Vagina (tissue), 2 donors: ENCODE measurements at places on chromosomes 1 and 21.

- DNase-seq = no peak
Observed at GRCh38 chr1:18651713-18652112, 21.1 kb downstream of the PAX7 start.

GRCh38 chr1:207073906-207074820 is 14.5 kb upstream of the C4BPB start:
- DNase-seq = no peak

DNA sequence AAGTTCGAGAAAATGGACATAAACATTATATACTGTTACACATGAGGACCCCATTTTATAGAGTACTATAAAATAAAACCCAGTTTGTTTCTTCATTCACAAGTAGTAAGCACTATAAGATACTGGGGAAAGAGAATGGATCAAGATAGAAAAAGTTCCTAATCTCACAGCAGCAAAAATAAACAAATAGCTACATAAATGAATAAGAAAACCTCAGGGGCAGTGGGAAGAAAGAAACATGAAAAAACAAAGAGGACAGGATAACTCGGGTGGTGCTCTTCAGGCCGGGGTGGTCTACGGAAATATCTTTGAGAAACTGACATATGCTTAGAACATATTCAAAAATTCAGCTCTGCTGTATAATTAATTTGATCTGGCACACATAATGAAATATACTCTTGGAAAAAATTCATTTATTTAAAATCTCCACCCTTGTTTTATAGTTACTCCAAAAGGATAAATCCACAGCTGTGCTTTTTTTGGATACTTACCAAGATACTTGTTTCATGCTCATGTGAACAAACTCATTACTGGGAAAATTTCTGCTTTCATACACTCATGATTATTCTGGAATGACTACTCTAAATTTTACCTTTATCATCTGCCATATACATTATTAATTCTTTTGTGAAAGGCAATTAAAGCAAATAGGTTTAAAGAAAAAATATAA is 20.0 kb downstream of the CEP170 start:
- no peak for DNase-seq

- DNase-seq = no peak
Observed at GRCh38 chr1:36156329-36157114, 562 bp downstream of the MAP7D1 start.

DNA sequence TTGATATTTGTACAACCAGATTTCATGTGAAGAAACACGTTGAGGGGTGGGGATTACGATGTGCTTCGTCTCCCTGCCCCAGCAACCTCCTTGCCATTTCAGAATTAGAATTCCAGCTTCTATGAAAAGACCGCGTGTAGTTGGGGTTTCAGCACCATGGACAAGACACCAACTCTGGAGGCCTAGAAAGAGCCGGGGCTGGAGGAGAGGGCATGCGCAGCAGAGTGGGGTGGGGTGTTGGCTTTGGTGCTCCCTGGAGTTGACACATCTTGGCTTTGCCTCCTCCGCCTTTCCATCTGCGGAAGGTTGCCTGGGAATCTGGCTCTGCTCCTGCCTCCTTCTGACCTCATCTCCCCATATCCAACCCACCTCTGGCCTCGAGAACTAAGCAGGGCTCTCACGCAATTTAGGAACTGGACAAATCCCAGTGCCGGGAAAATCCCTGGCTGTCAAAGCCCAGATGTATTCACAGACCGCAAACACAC is 11.8 kb downstream of the HTR6 start:
- DNase-seq = no peak

- DNase-seq = no peak
Observed at GRCh38 chr1:161768986-161769672, 3.0 kb downstream of the ATF6 start.

DNA sequence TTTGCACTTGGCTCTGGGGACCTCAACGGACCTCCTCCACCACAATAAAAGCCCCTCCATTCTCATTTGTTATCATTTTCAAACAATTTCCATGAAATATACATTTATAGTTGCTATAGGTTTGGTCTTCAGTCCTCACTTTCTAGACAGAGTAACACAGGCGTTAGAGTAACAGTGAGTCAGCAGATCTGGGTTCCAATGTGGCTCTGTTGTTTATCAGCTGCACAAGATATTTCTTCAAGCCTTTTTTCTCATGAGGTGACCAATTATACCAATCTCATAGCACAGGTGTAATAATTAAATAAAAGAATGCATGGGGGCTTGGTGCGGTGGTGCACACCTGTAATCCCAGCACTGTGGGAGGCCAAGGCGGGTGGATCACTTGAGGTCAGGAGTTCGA is 32.8 kb upstream of the PSMB2 start:
- DNase-seq = no peak

DNA sequence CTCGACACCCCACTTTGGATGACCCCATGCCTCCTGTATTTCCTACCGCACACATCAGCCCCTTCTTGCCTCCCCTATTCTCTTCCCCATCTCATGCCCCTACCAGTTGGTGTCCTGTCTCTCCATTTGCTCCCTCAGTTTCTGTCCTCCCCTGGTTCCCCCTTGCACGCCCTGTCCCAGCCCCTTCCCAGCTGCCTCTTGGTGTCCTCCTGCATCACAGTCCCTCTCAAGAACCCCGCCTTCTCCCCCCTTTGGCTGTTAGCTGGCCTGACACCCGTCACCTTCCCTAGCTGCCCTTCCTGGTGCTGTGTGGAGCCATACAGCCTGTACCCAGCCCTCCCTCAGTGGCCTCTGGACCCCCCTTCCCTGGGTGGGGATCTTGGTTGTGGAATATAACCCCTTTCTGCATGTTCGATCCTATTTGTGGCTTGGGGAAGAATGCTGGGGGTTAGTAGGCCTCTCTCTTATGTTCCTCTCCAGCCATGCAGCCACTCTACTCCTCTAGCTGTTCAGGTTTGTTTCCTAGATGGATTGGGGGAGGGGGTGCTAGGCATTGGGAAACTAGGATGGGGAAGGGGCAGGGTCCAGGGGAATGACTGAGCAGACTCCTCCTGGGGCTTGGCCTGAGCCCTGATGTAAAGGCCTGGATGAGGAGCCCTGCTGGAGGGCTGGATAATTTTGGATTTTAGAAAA is 41.4 kb upstream of the NFASC start:
- no peak for DNase-seq

DNA sequence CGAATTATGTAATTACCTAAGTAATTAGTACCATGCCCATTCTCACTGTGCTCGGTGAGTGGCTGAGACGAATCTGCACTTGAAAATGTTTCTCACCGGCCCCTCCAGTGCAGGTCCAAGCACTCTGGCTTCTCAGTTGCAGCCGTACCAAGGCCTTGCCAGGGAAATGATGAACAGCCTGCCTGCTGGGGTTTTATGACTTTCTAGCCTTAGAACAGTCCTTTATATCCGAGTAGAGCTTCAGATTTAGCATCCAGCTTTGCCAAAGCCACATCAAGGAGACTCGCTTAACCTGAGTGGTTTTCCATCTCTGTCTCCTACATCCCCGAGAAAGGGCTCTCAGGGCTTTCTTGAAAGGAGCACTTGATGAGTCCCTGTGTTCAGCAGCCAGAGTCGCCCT is 83.4 kb downstream of the GREM2 start:
- DNase-seq = no peak

- DNase-seq = peak; percentile 64
Observed at GRCh38 chr1:94553323-94553730, 11.8 kb upstream of the F3 start.

- no peak for DNase-seq
Observed at GRCh38 chr1:161159913-161160243, 578 bp downstream of the USP21 start.

DNA sequence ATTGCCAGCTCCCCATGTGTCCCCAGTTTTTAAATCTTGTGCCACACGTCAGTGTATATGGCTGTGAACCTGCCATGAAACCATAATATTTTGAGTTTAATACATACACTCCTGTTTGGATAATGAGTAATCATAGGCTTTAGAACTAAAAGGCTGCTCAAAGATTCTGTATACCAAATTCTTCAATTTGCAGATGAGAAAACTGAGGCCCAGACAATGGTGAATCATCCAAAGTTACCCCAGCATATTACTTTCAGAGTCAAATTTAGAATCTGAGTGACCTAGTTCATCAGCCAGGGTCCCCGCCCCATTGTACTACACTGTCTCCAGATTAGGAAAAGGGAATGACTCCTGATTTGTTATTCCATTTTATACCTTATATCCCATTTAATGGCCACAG is 224.6 kb downstream of the FGGY start:
- DNase-seq = no peak

DNA sequence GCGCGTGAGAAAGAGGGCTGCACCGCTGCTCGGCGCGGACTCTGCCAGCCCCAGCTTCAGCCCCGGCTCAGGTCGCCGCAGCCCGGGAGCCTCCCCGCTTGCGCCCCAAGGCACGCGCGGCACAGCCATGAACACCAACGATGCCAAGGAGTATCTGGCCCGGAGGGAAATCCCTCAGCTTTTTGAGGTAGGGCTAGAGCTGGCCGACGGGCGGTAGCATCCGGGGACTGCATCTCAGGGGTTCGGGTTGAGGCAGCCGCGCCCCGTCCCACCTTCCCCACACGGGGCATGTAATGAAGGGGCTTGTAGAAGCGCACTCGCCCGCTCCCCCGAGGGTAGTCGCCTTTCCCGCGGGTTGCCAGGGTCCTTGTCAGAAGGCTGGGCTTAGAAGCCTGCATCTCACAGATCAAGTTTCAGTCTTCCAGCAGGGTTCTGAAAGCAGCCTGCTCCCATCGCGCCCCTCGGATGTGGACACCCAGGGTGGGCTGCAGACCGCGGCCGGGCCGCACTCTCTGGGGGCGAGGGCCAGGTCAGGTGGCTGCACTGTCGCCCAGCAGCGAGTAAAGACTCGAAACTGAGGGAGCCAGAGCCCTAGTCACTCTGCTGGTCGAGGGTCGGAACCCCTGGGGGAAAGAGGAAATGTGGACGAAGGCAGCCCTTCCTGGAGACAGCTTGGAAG is 507 bp downstream of the AK5 start:
- no peak for DNase-seq

DNA sequence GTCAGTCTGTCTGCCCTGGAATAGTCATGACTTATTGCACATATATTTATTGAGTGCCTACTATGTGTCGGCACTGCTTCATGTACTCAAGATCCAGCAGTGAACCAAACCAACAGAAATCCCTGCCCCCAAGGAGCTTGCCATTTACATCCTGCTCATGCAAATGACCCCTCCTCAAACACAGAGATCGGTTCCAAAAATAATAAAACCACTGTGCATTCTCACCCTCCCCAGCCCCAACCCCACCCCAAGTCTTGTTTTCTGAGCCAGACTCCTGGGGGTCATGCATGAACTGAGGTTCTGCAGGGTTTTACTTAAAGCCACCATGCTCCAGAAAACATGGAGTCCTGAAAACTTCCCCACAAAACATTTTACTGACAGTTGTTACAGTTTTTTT is 61.9 kb downstream of the KIAA0040 start:
- no peak for DNase-seq

GRCh38 chr1:76625886-76626678 is 241.2 kb upstream of the ST6GALNAC5 start:
- DNase-seq = no peak

DNA sequence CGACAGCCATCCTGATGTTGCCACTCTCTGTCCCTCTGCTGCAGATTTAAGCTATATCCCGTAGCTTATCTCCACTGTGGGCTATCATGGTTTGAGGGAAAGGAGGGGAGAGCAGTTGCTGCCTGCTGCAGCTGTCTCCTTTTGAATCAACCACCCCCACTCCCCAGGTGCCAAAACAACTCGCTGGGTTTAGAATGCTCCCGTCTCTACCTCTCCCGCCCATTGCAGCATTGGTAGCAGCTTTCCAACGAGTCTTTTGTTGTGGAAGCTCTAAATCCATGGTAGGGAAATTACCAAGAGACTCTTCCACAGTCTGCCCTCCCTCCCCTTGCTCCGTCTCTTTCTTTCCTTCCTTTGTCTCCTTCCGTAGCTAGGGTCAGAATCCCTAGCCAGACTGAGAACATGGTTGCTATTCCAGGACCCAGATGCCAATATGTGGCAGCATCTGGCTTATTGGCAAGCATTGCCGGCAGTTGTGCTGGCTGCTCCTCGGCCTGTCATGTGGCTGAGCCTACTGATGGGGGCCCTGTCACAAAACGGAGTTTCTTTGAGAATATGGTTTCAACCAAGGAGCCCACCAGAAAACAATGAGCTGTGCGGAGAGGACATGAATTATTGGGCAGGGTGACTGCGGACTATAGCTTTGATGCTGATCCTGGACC is 230.7 kb downstream of the RPS6KC1 start:
- no peak for DNase-seq

GRCh38 chr1:6695868-6696267 is 5.7 kb downstream of the DNAJC11 start:
- DNase-seq = no peak

DNA sequence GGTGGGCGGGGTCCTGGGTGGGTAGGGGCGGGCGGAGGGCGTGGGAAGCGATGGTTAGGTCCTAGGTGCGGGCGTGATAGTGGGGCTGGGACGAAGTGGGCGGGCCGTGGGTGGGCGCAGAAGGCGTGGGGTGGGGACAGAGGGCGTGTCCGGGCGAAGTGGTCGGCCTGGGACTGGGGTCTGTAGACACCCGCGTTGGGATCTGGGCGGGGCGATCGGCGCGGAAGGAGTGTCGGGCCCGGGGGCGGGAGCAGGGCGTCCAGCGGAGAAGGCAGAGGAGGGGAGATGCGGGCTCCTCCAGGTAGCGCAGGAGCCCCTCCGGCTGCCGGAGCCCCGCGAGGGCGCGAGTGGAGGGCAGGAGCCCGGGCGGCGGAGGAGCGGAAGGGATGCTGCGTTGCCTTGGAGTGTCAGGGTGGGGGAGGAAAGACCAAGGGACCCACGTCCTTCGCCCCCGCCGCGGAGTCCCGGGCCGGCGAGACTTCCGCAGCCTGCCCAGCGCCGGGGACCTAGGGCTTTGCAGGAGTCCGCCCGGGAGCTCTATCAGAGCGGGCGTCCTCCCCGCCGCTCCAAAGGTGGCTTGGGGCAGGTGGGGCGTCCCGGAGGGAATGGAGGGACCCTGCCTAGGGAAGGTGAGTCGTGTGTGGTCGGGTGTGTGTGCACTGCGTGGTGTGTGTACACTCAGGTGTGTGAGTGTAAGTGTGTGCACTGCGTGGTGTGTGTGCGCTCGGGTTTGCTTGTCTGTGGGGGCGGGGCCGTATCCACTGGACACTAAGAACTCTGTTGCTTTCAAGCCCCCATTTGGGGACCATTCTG is 27.0 kb upstream of the PRSS38 start:
- peak; percentile 91 for DNase-seq
